ENCODE measurements at places on chromosomes 11 and 22.

- no peak for DNase-seq
Observed at GRCh38 chr11:22730319-22730718, 63.9 kb downstream of the GAS2 start.

DNA sequence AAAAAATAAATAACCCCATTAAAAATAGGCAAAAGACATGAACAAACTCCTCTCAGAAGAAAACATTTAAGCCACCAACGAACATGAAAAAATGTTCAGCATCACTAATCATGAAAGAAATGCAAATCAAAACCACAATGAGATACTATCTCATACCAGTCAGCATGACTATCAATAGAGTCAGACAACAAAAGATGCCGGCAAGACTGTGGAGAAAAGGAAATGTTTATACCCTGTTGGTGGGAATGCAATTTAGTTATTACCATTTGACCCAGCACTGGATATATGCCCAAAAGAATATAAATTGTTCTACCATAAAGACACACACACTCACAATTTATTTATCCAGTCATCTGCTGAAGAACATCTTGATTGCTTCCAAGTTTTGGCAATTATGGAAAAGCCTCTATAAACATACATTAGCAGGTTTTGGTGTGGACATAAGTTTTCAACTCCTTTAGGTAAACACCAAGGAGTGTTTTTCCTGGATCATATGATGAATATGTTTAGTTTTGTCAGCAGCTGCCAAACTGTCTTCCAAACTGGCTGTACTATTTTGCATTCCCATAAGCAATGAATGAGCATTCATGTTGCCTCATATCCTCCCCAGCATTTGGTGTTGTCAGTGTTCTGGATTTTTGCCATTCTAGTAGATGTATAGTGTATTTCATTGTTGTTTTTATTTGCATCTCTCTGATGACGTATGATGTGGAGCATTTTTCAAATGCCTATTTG lies 28.0 kb downstream of the OR8D1 start:
- DNase-seq: no peak

- no peak for DNase-seq
Observed at GRCh38 chr11:46991391-46991790, 54.8 kb downstream of the CSTPP1 start.

DNA sequence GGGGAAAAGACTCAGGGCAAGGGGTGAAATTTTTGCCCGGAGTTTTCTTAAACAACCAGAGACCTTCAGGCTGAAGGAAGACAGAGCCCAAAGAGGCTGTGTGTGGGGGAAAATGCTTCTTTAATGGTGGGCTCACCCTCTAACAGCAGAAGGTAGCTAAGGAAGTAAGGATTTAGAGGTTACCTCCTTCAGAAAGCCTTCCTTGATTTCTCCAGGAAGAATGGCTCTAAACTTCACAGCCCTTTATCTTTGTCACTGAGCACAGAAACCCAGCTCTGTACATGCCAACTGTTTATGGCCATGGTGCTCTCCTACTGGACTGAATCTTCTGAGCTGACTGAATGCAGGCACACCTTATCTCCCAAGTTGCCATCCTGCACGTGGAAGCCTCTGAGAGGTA lies 196.0 kb downstream of the TENM4 start:
- DNase-seq: no peak

- DNase-seq: no peak
Observed at GRCh38 chr11:72069200-72069599, 11.1 kb downstream of the NUMA1 start.

GRCh38 chr22:23123804-23124254 lies 18.0 kb downstream of the RSPH14 start:
- DNase-seq: no peak

DNA sequence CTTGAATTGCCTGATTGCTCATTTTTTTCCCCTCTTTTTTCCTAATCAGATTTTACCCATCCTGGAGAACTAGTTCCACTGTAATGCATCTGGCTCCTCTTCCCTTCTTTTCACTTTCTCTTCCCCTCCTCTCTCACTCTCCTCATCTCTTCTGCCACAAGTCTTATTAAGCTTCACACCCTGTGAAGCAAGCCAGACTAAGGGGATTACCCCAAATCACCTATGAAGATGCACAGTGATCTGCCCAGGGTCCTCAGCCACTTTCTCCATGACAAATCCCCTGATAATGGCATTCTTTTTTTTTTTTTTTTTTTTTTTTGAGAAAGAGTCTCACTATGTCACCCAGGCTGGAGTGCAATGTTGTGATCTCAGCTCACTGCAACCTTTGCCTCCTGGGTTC lies 11.2 kb downstream of the UBASH3B start:
- no peak for DNase-seq

DNA sequence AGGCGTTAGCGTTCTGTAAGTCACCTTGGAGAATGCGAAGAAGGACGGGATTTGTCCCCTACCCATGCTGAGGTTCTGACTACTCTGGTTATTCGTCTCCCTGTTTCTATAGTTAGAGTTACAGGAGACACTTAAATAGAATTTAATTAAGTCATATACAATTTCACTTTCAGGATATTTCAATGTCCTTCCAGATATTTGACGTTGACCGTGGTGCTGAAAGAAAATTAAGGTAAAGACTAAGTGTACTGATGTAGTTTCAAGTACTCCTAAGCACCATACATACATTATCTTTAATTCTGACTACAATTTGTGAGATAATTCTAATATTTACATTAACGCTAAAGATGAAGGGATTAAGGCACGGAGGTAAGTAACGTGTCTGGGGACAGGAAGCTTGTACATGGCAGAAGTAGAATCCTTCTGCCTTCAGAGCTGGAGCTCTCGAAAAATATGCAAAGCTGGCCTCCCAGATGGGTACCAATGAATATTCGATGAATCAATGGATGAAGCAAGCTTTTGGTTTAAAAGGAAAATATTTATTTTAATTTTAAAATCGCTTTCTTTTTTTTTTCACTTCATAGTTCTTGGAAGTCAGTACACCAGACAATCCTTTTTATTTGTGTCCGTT lies 539 bp upstream of the SLC36A4 start:
- DNase-seq: no peak

DNA sequence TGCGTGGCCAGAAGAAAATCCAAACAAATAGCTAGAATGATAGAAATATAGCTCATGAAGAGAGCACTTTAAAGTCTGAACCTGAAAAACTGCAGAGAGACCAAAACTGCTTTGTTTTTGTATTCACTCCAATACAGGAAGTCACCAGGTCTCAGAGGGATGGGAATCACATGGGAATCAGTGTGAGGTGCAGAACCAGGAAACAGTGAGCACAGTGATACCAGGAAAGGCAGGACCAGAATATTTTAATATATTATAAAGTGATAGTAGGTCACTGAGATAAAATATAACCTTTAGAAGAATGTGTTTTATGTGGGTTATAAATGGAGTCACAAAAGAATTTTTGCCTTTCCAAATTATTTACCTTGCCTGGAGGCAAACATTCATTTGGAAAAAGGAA lies 277.3 kb downstream of the CASP12 start:
- no peak for DNase-seq

GRCh38 chr22:20240900-20241299 lies 27.2 kb downstream of the RTN4R start:
- DNase-seq: no peak

DNA sequence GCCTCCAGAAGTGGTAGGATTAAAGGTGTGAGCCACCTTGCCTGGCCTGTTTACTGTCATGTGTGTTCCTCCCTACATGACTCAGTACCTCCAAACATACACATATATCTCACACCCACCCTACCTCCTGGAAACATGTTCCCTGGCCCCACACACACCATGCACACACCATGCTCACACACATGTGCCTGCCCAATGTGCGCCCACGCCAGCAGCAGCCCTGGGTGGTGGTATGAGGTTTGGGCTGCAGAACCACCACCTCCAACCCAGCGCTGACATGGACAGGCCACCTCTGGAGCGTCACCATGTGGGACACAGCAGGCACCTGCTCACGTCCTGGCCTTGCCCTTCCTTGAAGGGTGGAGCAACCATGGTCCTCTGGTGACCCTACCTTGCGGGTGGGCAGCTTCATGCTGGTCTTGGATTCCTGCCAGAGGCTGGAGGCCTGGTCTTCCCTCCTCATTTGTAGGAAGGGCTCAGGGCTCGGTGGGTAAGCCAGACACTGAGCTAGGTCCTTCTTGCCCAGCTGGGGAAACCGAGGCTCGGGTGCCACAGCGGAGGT lies 37.9 kb downstream of the KIAA1671 start:
- DNase-seq: no peak

DNA sequence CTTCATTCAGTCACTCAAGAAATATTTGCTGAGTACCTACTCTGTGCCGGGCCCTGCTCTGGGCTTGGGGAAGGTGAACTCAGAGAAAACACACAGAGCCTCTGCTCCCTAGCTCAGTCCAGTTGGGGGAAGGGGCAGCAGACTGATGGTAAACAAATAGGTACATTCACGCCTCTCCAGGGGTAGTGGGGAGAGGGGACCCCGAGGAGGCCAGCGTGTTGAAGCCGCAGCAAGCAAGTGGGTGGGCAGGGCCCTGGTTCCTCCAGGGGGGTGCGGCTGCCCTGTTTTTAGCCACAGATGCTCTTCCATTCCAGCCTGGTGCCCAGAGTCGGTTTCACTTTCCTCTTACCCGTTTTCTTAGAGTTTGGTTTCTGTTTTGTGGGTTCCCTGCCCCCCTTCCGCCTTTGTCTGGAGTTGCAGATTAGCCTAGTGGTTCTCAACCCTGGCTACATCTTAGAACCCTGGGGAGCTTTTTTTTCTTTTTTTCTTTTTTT lies 8.7 kb downstream of the DRAP1 start:
- DNase-seq: peak; percentile 71

Measured in activated gamma-delta T cell treated with anti-CD3 and anti-CD28 coated beads, Interleukin-2, amount 50 U/mL, for 16 hours (primary cell).